ENCODE measurements at places on chromosomes 2 and 18. TPM values are rescaled to one million over a fixed set of nuclear protein-coding genes. Genes with fewer than 3 reads are reported as not detected.

The LYPD6 gene
- polyA plus RNA-seq: 2.4 TPM

The HNMT gene
- polyA plus RNA-seq: 44.7 TPM

The MC4R gene
- polyA plus RNA-seq: 0.08 TPM

The SYT4 gene
- polyA plus RNA-seq: 2.0 TPM

The CD207 gene
- 0.06 TPM for polyA plus RNA-seq

The AMER3 gene
- 0.05 TPM for polyA plus RNA-seq

The SCN1A gene
- polyA plus RNA-seq: not detected

The BZW1 gene
- polyA plus RNA-seq: 126 TPM

The DLGAP1 gene
- polyA plus RNA-seq: 2.1 TPM

- no peak for DNase-seq
These were observed 422.2 kb downstream of the XIRP2 start for GRCh38 chr2:167310442-167310841.

- no peak for DNase-seq
These were observed 200.6 kb downstream of the TCF4 start for GRCh38 chr18:55387139-55387984.

DNA sequence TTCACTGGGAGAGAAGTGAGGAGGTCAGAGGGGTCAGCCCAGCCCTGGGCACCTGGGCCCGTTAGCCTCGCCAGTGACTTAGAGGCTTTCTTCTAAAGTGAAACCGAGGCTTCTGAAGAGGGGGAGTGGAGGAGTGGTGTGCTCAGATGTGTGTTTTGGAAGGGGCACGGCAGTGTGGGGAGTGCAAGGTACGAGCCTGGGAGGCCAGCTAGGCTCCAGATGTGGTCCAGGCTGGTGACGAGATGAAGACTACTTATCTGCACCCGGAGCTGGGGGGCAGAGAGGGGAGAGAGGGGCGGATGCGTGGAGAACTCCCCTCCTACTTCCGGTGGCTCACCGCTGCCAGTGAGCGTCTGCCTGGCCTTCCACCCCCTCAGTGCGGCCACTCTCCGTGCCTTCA, 371.3 kb upstream of the HS6ST1 start:
- DNase-seq: no peak

DNA sequence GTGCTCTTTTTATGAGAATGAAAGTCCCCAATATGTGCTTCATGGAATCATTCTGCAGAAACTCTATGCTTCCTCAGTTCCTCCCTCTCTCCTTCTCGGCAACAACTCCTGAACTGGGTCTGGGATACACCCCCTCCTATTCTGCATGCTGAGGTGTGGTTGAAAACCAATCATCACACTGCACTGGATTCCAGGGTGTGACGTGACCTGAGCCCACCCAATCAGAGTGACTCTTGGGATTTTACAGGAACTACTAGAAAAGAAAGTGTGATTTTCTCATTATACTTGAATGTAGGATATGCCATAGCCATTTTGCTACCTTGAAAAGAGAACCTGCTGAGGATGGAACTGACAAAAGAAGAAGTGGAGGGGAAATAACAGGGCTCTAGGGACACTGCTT, 36.3 kb downstream of the ACVR1 start:
- no peak for DNase-seq

DNA sequence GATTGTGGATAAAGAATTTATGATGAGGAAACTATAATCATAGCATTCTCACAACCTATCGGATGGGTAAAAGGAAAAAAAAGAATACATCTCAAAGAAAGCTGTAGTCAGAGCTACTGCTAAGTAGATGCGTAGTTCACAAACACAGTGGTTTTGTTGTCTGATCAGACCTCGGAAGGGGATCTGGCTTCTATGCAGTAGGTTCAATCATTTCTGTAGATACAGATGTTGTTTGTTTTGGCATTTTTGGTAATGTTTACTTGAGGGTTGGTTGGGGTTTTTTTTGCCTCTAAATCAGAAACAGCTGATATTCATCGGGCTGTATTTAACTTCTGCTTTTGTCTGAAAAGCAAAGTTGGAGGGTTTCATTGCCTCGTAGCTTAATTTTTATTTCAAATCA, 42.1 kb downstream of the NPAS2 start:
- DNase-seq: no peak

- no peak for DNase-seq
These were observed 56.0 kb downstream of the CCDC88A start for GRCh38 chr2:55363636-55364035.

- peak; percentile 53 for DNase-seq
These were observed 713.4 kb downstream of the LRRTM4 start for GRCh38 chr2:76808732-76809131.

GRCh38 chr18:56756966-56757365, 105.8 kb downstream of the WDR7 start:
- DNase-seq: no peak

DNA sequence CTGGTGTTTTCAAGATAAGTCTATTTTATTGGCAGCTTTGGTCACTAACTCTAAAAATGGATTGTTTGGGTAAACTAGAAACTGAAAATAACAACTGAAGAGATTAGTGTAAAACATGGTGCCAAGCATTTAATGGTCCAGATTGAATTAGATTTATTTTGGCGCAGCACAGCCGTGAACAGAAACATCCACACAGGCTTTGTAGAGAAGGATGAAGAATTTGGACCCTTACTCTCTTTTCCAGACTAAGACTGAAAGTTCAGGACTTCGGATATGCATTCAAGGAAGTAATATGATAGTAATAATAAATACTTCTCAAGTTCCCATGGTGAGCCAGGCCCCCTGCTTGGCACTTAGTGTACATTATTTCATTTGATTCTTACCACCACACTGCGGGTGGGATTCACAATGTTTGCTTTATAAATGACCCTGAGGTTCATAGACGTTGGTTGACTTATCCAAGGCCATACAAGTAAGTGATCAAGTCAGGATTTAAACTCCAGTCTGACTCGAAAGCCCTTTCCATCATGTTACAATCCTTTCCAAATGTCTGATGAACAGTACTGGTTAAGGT, 54.2 kb upstream of the ITGB6 start:
- DNase-seq: no peak

GRCh38 chr2:69992310-69993047, 31.0 kb upstream of the ASPRV1 start:
- no peak for DNase-seq

GRCh38 chr2:31049264-31049663, 89.0 kb downstream of the GALNT14 start:
- no peak for DNase-seq

- no peak for DNase-seq
These were observed 105.1 kb upstream of the ITGB6 start for GRCh38 chr2:160305081-160305750.

DNA sequence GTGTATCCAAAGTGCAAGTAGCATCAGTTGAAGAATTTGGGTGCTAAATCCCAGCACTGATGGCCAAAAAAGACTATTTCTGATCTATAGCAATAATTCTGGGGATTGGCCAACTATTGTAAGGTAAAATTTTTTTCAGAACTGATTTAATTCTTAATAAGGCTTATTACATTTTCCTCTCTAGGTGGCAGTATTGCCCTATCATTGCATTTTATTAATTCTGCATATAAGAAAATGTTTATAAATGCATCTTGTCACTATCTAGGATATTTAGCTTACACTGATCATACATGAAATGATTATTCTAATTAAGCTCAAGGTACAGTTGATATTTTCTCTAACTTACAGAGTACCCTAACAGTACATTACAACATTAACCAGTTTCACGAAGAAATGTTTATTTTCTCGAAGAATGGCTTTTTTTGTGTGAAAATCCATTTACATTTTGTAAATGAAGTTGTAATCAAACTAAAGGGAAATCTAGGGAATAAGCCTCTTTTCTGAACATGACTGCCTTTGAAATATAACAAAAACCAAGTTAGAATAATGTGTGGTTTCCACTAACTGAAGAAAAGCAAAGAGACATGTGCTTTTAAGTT, 11.0 kb downstream of the TTN start:
- no peak for DNase-seq

GRCh38 chr2:156329927-156330726, 2.4 kb downstream of the NR4A2 start:
- DNase-seq: no peak

- no peak for DNase-seq
These were observed 5.2 kb downstream of the TMEM198 start for GRCh38 chr2:219548990-219549389.

- peak; percentile 74 for DNase-seq
These were observed 995 bp upstream of the RTN4 start for GRCh38 chr2:55051026-55051866.

- no peak for DNase-seq
These were observed 200.8 kb upstream of the STON1 start for GRCh38 chr2:48328942-48329723.

DNA sequence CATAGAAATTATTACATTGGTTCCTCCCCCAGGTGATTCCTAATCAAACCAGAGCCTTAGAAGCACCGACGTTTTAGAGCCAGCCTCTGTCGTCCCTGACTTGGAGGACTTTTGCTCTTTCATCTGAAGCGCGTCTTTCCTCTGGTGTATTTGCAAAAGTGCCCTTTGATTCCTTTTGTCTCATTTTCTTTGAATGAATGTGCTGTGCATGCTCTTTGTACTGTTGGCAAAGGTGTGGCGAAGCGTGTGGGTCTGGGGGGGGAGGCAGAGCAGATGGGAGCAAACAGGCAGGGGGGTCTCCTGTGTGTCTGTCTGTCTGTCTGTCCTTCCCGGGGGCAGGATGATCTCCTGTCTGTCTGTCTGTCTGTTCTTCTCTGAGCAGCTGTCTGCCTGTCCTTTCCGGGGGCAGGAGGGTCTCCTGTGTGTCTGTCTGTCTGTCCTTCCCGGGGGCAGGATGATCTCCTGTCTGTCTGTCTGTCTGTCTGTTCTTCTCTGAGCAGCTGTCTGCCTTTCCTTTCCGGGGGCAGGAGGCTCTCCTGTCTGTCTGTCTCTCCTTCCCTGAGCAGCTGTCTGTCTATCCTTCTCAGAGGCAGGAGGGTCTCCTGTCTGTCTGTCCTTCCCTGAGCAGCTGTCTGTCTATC, 205.5 kb upstream of the MYT1L start:
- DNase-seq: no peak

GRCh38 chr2:162795312-162795711, 43.3 kb downstream of the KCNH7 start:
- no peak for DNase-seq

- no peak for DNase-seq
These were observed 192.6 kb downstream of the ARL6IP6 start for GRCh38 chr2:152910970-152911369.

GRCh38 chr2:29278966-29279365, 163.8 kb downstream of the CLIP4 start:
- DNase-seq: no peak

- no peak for DNase-seq
These were observed 111.8 kb upstream of the NFATC1 start for GRCh38 chr18:79283929-79284328.

GRCh38 chr18:50093366-50094064, 101.4 kb downstream of the MYO5B start:
- no peak for DNase-seq

- DNase-seq: no peak
These were observed 186.3 kb downstream of the SLC8A1 start for GRCh38 chr2:40265602-40266001.

GRCh38 chr2:42142547-42143184, 26.5 kb upstream of the EML4 start:
- DNase-seq: no peak

GRCh38 chr2:33033606-33034081, 86.9 kb downstream of the LTBP1 start:
- no peak for DNase-seq

- no peak for DNase-seq
These were observed 246.1 kb upstream of the ST6GAL2 start for GRCh38 chr2:107132070-107132469.

- no peak for DNase-seq
These were observed 31.8 kb downstream of the ARHGAP25 start for GRCh38 chr2:68766376-68766845.

DNA sequence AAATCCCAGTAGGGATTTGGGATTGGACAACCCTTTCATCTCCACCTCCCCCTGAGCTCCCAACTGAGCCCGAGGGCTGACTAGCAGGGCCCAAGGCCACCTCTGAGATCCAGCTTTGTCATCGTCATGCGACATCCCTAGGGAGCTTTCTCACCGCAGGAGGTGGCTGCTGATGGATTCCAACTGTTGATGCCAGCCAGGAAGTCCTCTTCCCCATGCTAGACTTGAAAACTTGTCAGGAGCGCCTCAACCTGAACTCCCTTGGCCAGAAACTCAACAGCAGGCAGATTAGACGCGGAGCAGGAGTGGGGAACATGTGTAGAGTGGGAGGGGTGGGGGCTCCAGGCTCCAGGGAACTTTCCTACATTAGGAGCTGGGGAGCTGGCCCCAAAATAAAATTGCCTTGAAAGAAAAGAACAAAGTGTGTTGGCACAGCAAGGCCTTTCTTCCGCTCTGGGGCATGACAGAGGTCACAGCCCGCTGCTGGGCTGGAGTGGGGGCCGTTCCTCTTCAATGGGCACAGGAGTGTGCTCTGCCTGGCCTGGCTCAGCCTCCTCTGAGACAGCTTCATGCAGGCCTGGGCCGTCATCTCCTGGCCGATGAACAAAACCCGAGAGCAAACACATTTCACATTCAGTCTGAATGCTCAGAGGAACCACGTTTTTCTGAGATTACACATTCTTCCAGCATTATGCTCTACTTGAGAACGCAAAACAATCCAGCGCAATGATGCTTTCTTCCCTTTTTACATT, 34.5 kb downstream of the EMILIN2 start:
- DNase-seq: peak; percentile 32

- no peak for DNase-seq
These were observed 24.2 kb downstream of the DHRS9 start for GRCh38 chr2:169093535-169093934.

DNA sequence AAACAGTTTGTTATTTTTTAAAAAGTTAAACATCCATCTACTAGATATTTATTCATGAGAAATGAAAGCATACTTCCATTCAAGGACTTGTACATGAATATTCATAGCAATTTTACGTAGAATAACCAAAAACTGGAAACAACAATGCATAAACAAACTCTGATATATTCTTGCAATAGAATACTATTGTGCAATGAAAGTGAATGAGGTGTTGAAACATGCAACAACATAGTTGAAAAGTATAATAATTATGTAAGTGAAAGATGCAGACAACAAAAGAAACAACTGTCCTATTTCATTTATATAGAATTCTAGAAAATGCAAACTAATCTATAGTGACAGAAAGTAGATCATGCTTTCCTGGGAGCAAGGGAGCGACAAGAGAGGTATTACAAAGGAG, 206.6 kb upstream of the KLHL29 start:
- DNase-seq: no peak

GRCh38 chr2:10027660-10028330, 15.6 kb upstream of the KLF11 start:
- no peak for DNase-seq

DNA sequence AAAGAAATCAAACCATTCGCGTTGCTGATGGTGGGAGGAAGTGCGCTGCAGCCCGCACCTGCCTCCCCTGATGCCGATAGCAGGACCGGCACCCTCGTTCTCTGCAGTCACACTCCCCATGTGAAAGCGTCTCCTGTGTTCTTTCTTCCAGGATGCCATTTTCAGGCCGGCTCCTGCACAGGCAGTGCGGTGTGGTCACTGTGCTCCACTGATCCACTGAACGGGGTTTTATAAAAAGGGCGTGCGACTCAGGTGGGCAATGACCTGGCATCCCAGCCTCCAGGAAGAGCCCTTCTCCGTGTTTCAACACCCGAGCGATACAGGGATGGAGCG, 88.3 kb upstream of the SNTG2 start:
- DNase-seq: no peak

Data from urinary bladder (tissue), 4 donors.